GM04503 (cell line): ENCODE measurements at places on chromosomes 7 and 10.

GRCh38 chr7:50790381-50790780, 7.7 kb upstream of the GRB10 start:
- DNase-seq, result no peak

DNA sequence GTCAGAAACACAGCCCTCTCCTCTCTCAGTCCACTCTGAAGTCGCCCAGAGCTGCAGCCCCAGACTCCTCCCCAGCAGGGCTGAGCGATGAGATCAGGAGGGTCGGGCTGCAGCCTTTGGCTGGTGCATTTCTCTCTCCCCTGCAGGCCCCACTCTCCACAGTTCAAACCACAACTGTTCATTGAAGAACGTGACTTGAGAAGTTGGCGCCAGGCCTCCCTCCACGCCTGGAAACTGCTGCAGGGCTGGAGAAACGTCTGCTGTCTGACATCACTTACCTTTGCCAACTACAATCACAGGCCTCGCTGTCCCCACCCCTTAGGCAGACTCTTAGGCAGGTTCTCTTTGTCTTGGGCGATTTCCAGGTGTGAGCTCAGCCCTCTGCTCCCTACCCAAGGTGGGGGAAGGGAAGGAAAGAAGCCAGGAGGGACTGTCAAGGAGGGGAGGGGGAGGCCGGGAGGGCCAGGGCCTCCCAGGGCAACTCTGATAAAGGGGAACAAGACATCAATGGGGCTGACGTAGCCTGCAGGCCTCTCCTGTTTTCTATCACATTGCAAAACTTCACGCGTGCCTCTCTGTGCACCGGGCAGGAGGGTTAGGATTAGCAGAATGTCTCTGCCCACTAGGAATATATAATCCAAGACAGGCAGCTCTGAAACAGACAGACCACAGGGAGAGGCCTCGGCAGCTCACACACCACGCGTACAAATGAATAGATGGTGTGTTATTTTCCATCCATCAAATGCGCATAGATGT, 32.7 kb downstream of the CALML5 start:
- no peak for DNase-seq

DNA sequence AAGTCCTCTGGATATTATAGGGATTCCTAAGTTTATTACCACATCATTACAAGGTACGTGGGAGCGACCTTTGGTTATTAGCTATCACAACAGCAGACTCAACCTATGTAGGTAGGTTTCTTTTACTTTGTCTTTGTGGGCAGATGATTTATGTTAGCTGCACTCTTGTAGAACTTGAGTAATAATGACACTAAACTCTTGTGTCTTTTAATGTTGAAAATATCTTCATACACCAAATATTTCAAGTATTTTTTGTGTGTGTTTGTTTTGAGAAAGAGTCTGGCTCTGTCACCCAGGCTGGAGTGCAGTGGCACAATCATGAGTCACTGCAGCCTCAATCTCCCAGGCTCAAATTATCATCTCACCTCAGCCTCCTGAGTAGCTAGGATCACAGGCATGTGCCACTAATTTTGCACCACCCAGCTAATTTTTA, 19.2 kb upstream of the SUPV3L1 start:
- peak; percentile 55 for DNase-seq

- DNase-seq, result no peak
These were observed 60.7 kb downstream of the ZNF783 start for GRCh38 chr7:149322737-149323136.

GRCh38 chr7:131786204-131786603, 229.8 kb upstream of the PODXL start:
- no peak for DNase-seq
